ENCODE measurements at places on chromosomes 2 and 18.

DNA sequence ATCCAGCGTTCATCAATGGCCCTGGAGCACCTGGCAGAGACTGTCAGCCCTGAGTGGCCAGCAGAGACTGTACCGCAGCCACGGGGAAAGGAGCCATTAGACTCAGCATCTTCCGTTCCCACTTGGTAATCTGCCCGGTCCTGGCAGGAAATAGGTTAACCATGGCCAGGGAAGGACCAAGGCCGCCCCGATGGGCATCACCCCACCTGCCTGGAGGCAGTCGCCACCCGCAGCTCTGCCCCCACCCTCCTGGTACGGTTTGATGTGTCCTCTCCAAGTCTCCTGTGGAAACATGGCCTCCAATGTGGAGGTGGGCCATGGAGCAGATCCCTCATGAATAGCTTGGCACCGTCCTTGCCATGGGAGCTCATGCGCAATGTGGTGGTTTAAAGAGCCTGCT is 75.3 kb downstream of the RTP5 start:
- no peak for DNase-seq

DNA sequence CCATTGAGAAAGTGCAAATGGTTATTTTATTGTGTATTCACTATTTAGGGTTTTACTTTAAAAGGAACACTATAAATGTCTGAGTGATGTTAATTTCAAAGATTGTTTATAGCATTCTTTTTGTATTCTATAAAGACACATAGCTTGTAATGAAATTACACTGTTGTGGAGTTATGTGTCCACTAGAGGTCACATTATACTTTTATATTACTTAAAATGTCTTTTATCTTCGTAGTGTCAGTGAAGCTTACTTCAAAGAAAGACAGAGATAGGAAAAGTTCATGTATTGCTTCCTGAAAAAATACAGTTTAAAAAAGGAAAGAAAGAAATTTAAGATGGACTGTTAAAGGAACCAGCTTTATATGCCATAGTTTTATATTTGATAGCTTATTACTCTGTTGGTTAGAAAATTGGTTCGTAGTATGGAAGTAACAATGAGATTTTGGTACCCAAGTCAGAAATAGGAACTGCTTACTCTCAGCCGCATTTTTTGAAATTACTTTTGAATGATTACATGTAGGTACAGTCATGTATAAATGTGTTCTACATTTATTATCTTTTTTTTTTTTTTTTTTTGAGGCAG is 20.5 kb downstream of the APLF start:
- no peak for DNase-seq

- no peak for DNase-seq
These were observed 592 bp upstream of the METAP1D start for GRCh38 chr2:171999161-171999560.

DNA sequence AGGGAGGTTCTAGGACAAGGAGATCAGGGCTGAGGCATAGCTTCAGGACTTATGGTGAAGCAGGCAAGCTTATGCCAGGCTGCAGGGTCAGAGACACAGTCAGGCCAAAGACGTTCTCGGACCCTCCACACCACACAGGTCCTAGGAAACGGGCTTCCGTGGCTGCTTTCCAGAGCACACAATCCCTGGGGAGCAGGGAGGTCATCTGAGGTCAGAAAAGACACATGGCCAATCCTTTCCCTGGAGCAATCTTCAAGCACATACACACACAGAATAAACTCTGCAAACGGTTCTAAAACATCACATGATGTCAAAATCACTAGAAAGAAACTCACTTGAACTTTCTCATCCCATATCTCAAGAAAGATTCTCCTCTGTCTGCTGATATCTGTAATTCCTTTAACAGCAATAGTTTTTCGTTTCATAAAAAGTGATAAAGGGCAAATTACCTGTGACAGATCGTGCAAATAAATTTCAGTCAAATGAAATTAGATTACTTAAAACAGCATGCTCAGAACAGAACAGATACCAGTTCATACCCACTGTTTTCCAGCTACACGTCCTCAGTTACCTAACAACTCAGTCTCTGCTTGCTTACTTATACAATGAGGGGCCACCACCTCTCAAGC is 63.9 kb downstream of the MBOAT2 start:
- DNase-seq: no peak

DNA sequence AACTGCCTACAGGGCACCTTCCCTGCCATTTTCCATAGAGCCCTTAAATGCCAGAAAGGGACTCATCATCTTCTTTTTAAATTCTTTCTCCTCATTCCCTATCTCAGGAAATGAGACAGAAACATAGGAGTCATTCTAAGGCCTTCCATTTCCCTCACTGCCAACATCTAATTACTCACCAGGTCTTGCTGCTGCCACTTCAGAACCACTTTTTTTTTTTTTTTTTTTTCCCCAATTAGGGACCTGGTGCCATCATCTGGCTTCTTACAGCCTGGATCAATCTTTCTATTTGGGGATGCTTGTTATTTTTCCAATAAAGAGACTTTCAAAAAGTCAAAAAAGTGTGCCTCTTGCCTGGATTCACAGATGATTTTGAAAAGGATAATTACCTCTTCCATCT is 373.4 kb downstream of the LPIN1 start:
- DNase-seq: no peak

- DNase-seq: no peak
These were observed 351.9 kb upstream of the ID2 start for GRCh38 chr2:8329660-8330622.

- DNase-seq: no peak
These were observed 21.8 kb downstream of the NCOA1 start for GRCh38 chr2:24512831-24513230.

DNA sequence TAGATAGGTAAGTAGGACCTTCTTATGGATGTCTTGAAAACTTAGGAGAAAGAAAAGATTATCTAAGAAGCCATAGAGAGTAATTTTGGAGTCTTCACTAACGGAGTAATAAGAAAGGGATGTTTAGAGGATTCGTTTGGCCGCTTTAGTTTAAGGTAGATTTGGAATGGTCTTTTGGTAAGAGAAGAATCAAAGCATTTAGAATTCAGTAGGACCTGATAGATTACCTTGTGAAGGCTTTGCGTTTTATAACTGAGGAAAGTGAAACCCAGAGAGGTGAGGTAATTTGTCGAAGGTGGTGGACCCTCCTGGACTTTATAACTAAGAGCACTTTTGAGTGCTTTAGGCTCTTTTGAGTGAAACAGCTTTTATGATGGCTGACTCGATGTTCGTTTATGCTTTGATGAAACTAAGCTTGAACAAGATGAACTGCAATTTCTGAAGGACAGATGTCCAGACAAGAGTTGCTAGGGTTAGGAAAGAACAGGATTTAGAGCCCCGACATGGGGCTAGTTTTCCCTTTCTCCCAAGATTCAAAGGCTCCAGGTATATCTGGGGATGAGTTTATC is 1.3 kb downstream of the MYL12B start:
- no peak for DNase-seq

GRCh38 chr2:192126912-192127311 is 67.8 kb downstream of the TMEFF2 start:
- DNase-seq: no peak

- DNase-seq: no peak
These were observed 45.6 kb downstream of the INPP4A start for GRCh38 chr2:98489971-98490962.

DNA sequence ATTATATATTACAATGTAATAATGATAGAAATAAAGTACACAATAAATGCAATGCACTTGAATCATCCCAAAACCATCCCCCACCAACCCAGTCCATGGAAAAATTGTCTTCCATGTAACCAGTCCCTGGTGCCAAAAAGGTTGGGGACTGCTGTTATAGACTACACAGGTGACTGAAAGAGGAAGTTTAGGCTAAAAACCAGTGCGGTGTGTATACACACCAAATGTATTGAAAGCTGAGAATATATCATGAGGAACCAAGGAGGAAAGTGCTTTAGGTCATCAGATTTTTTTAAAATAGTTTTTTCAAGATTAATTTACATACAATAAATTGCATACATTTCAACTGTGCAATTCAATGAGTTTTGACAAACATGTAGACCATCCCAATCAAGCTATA is 20.5 kb upstream of the C1D start:
- no peak for DNase-seq

GRCh38 chr2:59889305-59889704 is 664.1 kb downstream of the BCL11A start:
- DNase-seq: no peak

GRCh38 chr2:75310876-75311275 is 111.6 kb upstream of the TACR1 start:
- no peak for DNase-seq

DNA sequence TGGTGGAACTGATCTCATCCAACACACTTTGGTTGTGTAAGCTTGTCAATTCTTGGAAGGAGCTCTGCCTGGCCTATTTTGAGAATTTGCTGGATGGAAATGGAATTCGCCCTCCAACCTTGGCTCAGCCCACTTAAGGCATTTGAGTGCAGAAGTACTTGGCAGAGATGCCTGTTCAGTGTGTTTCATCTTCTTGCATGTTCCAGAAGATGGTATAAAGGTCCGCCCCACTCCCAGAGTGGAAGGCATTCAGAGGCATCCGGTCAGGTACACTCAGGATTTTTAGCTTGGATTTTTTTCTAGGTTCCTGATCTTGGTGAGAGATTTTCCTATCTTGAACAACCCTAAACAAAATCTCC is 61.3 kb upstream of the TXNDC2 start:
- no peak for DNase-seq

GRCh38 chr18:63878925-63879324 is 8.6 kb upstream of the SERPINB2 start:
- DNase-seq: no peak

- no peak for DNase-seq
These were observed 93.1 kb downstream of the CABLES1 start for GRCh38 chr18:23228102-23229061.

DNA sequence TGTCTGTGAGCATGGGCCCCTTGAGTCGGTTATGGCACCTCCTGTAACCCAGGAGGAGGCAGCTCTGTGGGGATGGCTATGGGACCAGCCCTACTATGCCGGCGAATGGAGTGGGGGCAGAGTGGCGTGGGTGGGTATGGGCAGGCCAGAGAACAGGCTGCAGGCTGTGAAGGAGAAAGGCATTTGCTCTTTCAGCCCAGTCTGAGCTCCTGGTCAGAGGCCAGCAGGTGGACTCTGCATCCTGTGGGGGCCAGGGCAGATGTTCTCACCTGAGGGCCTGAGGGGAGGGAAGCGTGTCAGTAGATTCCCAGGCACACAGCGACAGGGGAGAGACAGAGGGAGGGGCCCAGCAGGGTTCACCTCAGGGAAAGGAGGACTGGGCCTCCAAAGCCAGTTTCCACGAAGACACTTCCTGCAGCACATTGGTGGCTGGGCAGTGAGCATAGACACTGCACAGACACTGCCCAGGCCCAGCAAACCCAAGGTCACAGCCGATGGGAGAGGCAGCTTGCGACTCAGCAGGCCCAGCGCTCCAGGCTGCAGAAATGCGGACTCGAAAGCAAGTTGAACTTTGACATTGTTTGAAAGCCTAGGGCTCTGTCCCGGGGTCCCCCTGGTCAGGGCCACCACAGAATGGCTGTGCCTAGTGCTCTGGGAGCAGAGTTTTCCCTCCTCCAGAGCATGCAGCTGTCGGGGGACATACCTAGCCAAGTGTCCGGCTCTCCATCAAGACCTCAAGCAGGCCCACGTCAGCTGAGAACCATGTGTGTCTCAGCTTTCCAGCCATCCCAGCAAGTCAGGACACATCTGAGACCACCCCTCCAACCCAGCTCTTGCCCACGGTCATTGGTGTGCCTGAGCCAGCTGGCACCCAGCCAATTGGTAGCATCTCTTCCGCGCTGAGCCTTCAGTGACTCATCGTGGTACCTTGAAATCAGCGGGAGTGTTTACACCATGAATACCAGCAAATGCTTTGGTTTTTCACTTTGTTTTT is 53.8 kb downstream of the TGOLN2 start:
- peak; percentile 67 for DNase-seq

DNA sequence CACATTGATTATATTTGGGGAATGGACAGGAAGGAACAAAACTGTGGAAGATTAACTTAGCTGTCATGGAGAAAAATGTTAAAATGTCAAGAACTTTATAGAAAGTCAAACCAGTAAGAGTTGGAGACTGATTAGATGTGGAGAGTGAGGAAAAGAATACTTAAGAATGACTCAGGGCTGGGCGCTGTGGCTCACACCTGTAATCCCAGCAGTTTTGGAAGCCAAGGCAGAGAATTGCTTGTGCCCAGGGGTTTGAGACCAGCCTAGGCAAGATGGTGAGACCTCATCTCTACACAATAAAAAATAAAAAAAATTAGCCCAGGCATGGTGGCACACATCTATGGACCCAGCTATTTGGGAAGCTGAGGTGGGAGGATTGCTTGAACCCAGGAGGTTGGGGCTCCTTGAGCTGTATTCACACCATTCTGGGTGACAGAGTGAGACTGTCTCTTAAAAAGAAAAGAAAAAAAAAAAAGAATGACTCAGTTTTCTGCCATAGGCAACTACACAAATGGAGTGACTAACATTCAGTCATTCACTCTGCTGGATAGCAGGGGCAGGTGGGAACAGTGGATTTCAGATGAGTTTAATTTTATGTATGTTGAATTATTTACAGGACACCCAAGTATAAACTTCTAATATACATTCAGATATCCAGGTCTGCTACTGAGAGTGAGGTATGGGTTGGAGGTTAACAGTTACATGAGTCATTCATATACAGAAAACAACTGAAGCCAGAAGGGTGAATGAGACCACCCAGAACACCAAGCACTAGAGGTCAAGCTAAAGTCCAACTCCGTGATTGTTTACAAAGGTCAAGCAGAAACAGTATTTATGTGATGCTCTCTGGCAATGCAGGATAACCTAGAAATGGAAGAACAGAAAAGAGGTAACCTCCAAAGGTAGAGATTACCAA is 33.9 kb downstream of the ORC2 start:
- DNase-seq: no peak

DNA sequence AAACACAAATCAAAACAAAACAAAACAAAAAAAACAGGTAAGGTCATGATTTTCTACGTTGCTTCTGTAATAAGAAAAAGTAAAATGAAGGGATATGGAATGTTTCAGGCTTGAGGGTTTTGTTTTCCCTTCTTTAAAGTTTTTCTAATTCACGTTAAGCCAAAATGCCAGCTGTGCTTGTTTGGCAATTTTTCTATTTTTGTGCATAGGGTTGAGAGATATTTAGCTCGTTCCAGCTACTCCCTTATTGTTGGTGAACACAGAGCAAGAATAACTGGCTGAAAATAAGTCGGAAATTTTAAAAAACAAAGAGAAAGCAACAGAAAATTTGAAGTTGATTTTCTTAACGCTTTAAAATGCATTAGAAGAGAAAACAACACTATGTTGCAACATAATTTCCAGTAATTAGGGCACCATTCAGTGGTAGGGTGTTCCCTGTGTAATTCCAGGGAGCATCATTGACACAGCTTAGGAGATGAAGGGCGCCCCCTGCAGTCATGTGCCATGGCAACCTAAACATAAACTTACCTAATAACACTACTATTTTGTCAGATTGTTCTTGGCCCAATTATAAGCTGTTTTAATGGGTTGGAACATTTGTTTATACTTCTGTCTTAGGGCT is 99.5 kb downstream of the DTNA start:
- DNase-seq: peak; percentile 21
